ENCODE measurements at places on chromosomes 7 and 10. TPM values are rescaled to one million over a fixed set of nuclear protein-coding genes. Genes with fewer than 3 reads are reported as not detected.

GRCh38 chr7:67391168-67391567, 394.5 kb downstream of the TYW1 start:
- DNase-seq = no peak

GRCh38 chr10:111545861-111546605, 469.2 kb downstream of the ADRA2A start:
- DNase-seq = no peak

Gene NUTM2A
- total RNA-seq = not detected

Gene C10orf105
- 0.10 TPM for total RNA-seq

DNA sequence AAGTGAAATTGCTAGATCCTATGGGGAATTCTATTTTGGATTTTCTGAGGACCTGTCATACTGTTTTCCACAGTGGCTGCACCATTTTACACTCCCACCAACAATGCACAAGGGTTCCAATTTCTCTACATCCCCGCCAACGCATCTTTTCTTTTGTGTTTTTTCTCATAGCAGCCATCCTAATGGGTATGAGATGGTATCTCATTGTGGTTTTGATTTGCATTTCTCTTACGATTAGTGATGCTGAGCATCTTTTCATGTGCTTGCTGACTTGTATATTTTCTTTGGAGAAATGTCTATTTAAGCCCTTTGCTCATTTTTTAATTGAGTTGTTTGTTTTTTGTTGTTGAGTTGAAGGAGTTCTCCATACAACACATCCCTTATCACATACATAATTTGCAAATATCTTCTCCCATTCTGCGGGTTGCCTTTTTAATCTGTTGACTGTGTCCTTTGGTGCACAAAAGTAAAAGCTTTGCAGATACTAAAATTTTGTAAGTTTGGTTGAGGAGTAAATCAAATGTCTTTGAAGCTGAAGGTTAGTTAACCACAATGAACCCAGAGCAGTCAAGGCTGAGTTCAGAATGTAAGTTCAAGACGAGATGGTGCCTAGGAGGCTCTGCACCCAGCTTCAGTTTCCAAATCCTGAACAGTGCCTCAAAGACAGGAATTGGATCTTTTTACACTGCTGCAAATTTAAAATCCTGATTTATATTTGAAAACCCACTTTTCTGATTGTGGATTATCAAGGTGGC, 195.4 kb downstream of the COBL start:
- DNase-seq = no peak

- no peak for DNase-seq
Observed at GRCh38 chr10:121054874-121055273, 203.7 kb downstream of the WDR11 start.

DNA sequence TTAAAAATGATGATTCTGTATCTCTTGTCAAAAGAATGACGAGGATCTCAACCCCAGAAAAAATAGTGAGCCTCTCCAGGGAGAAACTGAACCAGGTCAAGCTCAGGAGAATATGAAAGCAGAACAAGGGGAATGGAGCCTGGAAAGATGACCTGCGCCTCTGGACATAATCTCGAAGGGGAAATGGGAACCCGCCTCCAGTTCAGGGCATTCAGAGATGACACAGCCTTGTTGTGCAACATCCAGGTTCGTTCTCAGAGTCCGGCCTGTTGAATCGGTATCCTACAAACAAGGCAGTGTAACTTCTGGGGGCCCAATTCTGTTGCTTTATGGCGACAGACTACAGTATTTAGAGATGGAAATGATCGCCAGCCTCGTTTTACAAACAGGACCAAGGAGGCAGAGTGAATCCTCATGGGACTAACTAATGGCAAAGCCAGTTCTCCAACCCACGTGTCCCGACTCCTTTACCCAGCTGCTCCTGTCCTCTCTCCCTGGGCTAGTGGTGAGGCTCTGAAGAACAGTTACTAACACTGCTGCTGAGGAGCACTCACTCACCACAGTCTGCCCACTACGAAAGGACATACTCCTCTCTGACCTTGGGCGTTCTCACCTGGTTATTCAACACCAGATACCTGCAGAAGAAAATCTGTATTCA, 67.6 kb downstream of the JAZF1 start:
- DNase-seq = no peak

- DNase-seq = peak; percentile 35
Observed at GRCh38 chr7:88111140-88111743, 108.6 kb downstream of the SRI start.

GRCh38 chr10:124057601-124058000, 35.8 kb downstream of the CHST15 start:
- DNase-seq = no peak

Gene GPR37
- 0.20 TPM for total RNA-seq

DNA sequence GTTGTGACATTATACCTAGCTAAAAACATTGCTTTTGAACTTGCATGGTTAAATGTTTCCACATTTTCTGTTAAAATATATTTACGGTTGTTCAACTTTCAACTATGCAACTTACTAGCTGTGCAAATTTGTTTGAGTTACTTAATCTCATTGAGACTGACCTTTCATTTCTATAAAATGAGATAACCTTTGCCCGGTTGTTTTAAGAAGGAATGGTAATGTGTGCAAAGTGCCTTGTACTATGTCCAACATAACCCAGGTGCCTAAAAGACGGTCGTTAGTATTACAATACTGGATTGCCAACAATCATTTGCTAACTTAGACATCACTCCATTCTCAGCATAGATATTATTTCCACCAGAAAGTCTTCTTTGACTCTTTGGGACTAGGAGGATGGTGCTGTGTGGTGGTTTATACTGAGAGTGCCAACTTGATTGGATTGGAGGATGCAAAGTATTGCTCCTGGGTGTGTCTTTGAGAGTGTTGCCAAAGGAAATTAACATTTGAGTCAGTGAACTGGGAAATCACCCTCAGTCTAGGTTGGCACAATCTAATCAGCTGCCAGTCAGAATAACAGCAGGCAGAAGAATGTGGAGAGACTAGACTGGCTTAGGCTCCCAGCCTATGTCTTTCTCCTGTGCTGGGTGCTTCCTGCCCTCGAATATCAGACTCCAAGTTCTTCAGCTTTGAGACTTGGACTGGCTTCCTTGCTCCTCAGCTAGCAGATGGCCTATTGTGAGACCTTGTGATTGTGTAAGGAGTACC, 85.2 kb upstream of the PDSS1 start:
- DNase-seq = no peak

- DNase-seq = no peak
Observed at GRCh38 chr10:77877441-77878344, 48.9 kb downstream of the DLG5 start.

- DNase-seq = peak; percentile 95
Observed at GRCh38 chr7:81298951-81299666, 380.3 kb upstream of the SEMA3C start.

Gene CFAP58
- 0.49 TPM for total RNA-seq

GRCh38 chr10:64515970-64516699, 994.9 kb downstream of the REEP3 start:
- DNase-seq = no peak

DNA sequence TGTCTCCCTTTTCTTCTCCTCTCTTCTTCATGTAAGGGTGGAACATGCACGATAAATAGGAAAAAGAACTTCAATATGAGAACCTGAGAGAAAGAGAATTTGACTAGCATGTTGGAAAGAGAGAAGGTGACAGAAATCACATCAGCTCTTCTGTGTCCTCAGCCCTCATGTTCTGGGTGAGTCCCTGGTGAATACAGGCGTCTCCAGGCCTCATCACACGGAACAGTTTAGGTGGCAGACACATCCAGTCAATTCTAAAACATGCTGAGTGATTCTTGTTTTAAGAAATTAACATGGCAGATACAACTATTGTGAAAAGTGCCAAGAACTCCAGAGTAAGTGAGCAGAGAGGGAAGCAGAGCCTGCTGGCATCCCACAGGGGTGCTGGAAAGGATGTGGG, 96.1 kb downstream of the FAM107B start:
- no peak for DNase-seq

Gene PI4K2A
- total RNA-seq = 10.4 TPM

GRCh38 chr10:48400129-48400849, 93.8 kb downstream of the MAPK8 start:
- peak; percentile 22 for DNase-seq

Gene NRAP
- total RNA-seq = not detected

DNA sequence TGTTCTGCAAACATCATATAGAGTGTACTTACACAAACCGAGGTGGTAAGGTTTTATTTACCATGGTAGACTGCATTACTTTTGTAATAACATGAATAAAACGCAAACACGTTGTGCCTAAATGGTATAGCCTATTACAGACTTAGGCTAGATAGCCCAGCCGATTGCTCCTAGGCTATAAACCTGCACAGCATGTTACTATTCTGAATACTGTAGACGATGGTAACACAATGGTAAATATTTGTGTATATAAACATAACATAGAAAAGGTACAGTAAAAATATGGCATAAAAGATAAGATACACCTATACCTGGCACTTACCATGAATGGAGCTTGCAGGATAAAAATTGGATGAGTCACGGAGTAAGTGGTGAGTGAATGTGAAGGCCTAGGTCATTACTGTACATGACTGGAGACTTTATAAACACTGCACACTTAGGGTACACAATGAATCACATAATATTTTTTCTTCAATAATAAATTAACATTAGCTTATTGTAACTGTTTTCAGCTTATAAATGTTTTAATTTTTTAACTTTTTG, 16.3 kb downstream of the AKR1D1 start:
- DNase-seq = no peak

Gene C10orf67
- not detected for total RNA-seq

DNA sequence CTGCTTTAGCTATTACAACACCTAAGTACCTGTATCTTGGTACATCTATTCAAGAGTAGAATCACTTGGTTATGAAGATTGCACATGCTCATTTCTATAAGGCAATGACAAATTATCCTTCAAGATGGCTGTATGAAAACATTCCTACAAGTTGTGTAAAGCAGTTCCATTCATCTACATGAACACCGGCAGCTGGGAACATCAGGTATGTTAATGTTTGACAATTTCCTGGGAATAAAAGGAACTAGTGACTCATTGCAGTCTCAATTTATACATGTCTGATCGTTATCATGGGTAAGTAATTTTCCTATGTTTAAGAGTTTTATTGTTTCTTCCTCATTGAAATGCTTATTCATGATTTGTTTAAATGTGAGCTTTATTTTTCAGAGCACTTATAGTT, 203.2 kb upstream of the SEMA3E start:
- no peak for DNase-seq

DNA sequence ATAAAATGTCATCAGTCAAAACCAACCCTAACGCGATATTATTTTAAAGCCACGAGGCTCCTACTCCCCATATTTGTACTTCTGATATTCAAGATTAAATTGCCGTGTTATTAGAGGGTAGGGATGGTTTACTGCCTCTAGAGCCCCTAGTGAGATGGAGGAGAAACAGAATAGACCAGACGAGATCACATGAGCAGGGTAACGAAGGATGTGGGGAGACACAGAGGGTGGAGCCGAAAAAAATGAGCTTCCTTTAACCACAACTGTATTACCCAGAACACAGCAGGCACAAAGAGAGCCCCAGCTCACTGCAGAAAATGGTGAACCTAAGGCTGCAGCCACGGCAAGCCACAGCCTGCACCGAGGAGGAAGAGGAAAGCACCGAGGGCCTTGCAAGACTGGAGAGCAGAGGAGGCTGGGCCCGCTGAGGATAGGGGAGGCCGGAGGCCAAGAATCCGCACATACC, 14.3 kb downstream of the ZC3HAV1 start:
- no peak for DNase-seq

- peak; percentile 52 for DNase-seq
Observed at GRCh38 chr7:155188357-155188756, 109.3 kb upstream of the INSIG1 start.

- no peak for DNase-seq
Observed at GRCh38 chr10:21888959-21889358, 114.6 kb downstream of the DNAJC1 start.

Gene OR2A12
- not detected for total RNA-seq

GRCh38 chr7:2864999-2865670, 21.0 kb upstream of the GNA12 start:
- peak; percentile 73 for DNase-seq

GRCh38 chr7:158616050-158616449, 28.4 kb upstream of the PTPRN2 start:
- no peak for DNase-seq

GRCh38 chr10:102831322-102832071, 5.7 kb downstream of the CYP17A1 start:
- peak; percentile 31 for DNase-seq

- no peak for DNase-seq
Observed at GRCh38 chr10:44911081-44911540, at the start of gene TMEM72. TMEM72 (plus strand) TSS chr10:44911337; CDS start chr10:44911513, 176 bp downstream.

Gene MBL2
- not detected for total RNA-seq

Gene SYT15B
- total RNA-seq = not detected

Gene BBS9
- 16.1 TPM for total RNA-seq

DNA sequence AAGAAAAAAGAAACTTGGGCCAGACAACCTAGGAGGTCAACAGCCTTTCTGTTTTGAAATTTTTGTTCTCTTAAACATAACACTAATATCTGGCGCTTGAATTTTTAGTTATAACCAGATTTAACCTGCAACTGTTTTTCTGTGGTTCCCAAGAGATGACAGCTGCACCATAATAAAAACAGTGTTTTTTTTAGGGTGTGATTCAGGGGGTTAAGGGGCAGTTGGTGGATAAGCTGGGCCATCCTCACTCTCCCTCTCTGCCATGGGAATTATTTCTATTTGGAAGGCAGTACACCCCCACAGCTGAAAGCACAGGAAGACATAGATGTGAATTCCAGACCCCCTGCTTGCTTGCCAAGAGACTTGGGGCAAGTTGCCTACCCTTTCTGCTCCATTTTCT, 20.1 kb upstream of the TM9SF3 start:
- DNase-seq = no peak

Gene TFR2
- total RNA-seq = 0.98 TPM

DNA sequence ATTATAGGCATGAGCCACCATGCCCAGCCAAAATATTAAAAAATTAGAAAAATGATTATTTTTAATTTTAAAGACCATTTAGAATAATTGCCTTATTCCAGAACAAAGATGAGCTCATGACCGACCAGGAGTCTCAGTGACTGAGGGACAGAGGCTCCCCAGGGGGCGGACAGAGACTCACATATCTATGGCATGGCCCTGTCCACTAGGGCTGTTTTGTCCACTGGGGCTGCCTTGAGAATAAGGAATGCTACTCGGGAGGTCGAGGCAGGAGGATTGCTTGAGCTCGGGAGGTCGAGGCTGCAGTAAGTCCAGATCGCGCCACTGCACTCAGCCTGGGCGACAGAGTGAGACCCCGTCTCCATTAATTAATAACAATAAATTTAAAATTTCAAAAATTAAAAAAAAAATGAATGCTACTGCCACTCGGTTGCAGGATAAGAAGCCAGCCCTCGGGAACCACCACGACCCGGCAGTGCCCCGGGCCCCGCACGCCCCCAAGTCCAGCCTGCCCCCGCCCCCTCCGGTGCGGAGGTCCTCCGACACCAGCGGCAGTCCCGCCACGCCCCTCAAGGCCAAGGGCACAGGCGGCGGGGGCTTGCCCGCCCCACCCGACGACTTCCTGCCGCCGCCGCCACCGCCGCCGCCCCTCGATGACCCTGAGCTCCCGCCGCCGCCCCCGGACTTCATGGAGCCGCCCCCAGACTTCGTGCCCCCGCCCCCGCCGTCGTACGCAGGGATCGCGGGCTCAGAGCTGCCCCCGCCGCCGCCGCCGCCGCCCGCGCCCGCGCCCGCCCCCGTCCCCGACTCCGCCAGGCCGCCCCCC, 128.6 kb downstream of the APBB1IP start:
- no peak for DNase-seq

- DNase-seq = peak; percentile 36
Observed at GRCh38 chr10:99888622-99889021, 106.2 kb downstream of the ABCC2 start.

Gene NME8
- total RNA-seq = not detected

Measured in RPMI7951 (cell line).